Suppressor macrophage (primary cell): ENCODE measurements at places on chromosomes 1 and 21.

DNA sequence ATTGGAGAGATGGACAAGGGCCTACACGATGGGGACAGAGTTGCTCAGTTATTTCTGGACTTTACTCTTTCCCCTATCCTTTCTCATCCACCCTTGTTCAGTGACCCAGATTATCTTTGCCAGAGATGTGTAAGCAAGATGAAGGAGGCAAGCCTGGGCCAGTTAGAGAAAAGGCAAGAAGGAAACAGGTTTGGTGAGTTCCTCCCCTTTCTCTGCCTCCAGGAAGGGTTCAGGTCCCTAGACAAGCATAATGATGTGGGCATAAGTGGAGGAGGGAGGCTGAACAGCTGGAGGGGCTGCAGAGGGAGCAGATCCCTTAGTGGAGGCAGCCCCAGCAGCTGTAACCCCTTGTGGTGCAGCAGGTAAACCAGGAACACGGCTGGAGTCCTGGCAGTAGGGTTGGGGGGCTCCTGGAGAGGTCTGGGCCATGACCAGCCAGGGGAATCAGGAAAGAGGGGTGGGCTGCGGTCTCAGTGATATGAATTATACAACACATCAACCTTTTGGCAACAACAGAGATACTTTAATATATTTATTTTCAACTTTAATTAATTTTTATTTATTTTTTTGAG is 9.2 kb upstream of the CDC42 start:
- DNase-seq, result no peak

DNA sequence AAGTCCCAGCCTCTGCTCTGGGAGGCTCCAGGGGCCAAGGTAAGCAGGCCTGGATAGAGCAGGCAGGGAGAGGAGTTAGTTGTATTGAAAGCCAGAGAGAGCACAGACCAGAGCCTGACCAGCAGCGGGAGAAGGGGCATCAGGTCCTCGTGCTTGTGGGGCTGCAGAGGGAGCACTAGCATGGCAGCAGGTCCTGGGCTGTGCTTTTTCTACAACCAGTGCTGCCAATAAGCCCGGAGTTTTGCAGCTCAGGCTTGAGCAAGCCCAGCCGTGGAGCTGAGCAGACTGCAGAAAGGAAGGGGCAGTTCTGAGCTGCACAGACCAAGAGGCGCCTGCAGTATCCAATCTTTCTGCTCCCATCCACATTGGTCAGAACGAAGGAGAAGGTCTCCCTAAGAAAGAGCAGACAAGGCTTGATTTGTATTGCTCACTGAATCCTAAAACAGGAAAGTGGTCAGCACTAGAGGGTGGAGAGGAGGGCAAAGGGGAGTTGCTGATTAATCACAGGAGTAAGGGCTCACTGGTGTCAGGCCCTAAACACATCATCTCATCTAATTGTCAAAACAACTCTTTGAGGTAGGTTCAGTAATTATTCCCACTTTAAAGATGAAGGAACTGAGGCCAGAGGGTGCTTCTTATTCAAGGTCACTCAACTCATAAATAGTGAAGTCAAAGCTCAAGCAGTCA is 2.7 kb downstream of the DENND2D start:
- DNase-seq, result peak; percentile 78

DNA sequence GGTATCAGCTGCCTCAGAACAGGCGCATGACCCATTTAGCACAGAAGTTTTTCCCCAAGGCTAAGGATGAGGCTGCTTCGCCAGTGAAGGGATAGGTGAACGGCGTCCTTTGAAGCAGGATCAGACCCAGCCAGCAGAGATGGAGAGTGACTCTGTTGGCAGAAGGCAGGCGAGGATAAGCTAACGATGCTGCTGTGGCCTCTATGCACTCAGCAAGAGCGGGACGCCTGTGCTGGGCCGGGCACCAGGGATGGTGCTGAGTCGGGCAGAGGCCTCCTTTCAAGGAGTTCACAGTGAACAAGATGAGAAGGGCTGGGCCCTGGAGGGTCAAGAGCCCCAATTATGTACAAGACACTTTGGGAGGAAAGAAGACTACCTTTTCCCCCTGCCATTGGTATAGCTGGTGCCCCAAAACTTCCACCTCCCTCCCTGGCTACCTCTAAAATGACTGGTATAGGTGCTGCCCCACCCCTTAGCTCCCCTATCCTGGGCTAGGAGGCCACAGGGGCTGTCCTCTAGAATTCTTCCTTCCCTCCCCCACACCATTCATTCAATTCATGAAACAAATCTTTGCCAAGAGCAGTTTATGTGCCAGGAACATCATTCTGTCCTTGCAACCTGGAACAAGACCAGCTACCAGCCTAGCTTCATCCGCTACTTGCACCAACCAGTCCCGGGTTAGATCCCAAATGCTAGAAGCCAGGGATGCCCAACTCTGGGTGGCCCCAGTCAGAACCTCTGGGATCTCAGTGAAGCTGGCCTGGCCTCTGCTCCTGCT is 7.5 kb downstream of the XKR8 start:
- no peak for DNase-seq

- DNase-seq, result peak; percentile 80
These were observed 83.4 kb downstream of the ASH1L start for GRCh38 chr1:155479205-155479604.

DNA sequence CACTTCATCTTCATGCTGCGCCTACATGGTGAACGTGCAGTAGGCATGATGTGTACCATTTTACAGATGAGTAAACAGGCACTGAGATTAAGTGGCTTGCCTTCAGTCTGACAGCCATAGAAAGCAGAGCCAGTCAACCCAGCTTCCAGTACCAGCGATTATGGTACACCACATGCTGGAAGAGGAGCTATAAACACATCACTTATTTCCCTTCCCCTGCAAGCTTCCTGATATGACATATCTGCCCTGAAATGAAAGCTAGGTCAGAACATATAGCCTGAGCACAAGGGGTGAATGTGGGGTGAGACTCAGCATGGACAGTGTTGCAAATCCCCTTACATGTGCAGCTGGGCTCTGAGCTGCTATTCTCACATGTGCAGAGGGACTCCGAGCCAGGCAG is 33.8 kb upstream of the IL20 start:
- no peak for DNase-seq

GRCh38 chr1:180628646-180629045 is 3.2 kb upstream of the XPR1 start:
- DNase-seq, result no peak

DNA sequence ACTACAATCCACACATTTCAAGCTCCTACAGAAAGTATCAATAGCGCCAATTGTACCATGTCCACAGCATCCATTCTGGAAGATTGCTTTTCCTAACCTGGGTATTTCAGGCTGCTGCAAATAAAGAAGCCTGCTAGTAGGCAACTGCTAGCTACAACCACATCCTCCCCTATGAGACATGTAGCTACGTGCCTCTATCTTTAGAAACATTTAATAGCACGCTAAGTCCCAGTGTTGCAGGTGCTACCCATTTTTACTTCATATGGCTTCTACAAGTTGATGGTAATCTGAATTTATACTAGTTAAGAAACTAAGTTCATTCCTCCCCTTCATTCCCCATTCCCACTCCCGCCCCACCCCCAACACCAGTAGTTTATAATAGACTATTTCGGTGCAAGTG is 7.4 kb upstream of the AMPD1 start:
- no peak for DNase-seq

- peak; percentile 51 for DNase-seq
These were observed 1.3 kb upstream of the DOCK7 start for GRCh38 chr1:62689524-62689923.

- no peak for DNase-seq
These were observed 3.9 kb downstream of the KRTAP19-8 start for GRCh38 chr21:31034378-31034777.

DNA sequence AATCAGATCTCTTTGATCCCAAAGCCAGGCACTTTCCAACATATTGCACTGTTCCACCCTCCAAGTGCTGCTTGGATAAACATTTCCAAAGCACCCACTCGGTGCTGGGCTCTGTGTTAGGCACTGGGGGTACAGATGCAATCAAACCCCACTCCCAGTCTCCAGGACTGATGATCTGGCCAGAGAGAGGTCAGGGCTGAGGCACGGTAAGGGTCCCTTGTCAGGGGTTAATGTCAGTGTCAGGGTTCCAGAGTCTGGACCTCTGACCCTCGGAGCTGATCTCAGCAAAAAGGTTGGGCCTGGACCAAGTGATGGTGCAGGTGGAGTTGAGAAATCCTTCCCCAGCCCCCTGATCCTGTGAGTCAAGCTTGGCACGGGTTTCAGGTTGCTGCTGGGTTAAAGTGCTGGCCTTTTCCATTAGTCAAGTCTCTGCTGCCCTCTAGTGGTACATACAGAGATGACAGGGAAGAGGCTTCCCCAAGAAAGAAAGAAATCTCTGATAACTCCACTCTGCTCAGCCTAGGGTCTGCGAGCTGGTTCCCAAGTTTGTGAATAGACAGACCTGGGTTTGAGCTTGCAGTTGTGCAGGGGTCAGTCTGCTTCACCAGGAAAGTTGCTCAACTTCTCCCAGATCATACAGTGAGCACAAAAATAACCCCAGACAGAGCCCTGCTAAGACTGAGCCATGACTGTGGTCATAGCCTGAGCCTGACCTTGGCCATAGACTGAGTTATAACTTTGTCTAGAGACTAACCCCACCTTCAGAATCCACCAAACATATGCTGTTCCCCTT is 74.6 kb downstream of the DMRTA2 start:
- peak; percentile 80 for DNase-seq

GRCh38 chr1:77757603-77758002 is 2.0 kb downstream of the USP33 start:
- peak; percentile 64 for DNase-seq

DNA sequence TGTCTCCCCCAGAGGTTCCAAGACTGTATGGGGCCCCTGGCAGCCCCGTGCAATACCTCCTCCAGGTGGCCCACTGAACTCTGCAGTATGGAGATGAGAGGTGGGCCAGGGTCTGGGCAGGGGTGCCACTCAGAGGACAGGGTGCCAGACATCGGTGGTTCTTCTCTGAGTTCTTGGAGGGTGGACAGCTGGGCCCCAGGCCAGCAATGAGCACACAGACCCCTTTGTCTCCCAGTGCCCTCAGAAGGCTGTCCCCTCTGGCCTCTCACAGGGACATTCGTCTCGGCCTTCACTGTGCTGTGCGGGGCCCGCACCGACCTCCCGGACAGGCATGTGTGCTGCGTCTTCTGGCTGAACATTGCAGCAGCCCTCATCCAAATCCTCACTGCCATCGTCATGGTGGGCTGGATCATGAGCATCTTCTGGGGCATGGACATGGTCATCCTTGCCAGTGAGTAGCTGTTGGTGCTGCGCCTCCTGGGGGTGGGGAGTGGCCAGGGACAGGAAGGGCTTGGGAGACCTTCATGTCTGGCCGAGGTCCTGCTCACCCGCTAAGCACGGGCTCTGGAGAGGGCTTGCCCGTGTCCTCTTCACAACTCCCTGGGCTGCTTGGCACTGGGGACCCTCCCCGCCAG is 48.1 kb downstream of the STUM start:
- DNase-seq, result no peak

- DNase-seq, result no peak
These were observed 63.4 kb downstream of the WDR64 start for GRCh38 chr1:241715435-241715834.

DNA sequence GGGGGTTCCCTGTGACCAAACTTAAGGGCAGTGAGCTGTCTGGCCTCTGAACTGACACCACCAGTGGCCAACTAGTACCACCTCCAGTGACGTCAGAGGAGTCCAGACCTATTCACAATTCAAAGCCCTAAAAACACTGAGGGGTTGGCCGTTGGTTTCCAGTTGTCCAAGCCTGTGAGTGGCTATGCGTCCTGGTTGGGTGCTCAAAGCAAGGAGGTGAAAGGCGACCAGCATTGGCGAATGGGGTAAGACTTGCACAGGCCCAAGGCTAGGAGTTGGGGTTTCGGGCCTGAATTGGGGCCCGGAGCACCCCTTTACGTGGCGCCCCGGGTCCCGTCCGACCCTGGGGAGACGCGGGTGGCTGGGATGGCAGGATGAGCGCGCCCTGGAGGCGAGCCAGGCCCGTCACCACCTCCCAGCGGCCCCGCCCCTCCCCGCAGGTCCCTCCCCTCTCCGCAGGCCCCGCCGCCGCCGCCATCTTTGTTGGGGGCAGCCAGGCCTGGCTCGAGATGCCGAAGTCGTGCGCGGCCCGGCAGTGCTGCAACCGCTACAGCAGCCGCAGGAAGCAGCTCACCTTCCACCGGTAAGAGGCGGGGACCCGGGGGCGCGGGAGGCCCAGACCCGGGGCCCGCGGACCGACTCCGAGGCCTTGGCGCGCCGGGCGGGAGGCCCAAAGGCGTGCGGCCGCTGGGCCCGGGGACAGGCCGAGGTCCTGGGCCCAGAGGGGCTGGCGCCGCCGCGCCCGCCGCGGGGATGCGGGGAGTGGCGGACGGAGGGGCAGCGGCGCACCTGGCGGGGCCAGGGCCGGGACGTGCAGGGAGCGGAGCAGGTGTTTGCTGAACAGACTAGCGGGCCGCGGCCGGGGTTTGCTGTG is at the start of gene THAP3:
Gene THAP3, plus strand, starts transcription at position 159 of the 874 bp plus-strand sequence. Its CDS starts 351 bp downstream, at position 510.
- DNase-seq, result peak; percentile 81

GRCh38 chr1:25599969-25600610 is 16.5 kb upstream of the MAN1C1 start:
- no peak for DNase-seq

DNA sequence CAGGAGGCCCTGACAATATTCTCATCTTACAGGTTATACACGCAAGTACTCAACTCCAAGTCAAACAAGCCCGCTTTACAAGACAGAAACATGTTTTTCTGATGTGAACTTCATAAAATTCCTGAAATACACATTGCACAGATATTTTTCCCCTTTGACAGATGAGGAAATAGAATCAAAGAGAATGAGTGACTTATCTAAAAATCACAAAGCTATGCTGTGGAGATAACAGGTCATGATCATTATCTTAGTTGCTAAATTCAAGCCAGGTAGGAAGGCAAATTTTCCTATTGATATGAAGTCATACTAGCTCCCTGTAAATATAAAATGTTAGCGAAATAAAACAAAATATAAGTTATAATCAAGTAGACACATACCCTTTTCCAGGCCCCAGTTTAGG is 18.3 kb downstream of the UBR4 start:
- no peak for DNase-seq

GRCh38 chr1:15124362-15125100 is 29.0 kb upstream of the TMEM51 start:
- no peak for DNase-seq

- DNase-seq, result peak; percentile 53
These were observed 19.6 kb downstream of the CAP1 start for GRCh38 chr1:40059960-40060750.

DNA sequence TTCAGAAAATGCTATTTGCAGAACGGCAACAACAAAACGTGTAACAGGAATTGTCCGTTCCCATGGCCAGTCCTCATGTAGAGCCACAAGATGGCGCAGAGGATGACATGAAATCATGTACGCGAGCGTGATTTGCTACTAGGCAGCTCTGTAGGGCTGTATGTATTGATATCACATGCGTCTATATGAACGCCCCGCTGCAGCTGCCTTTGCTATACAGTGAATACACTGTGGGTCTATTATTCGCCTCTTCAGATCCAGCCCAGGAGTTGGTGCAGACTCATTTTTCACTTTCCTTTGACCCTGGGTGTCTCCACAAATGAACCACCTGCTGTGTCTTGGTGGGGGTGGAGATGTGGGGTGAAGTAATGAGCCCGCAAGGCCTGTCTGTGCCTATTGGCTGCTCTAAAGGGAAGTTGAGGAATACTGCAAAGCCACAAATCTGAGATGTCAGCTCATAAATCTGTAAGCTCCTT is 361.5 kb downstream of the KIF26B start:
- DNase-seq, result no peak
